ENCODE measurements at places on chromosomes 3 and 15.

DNA sequence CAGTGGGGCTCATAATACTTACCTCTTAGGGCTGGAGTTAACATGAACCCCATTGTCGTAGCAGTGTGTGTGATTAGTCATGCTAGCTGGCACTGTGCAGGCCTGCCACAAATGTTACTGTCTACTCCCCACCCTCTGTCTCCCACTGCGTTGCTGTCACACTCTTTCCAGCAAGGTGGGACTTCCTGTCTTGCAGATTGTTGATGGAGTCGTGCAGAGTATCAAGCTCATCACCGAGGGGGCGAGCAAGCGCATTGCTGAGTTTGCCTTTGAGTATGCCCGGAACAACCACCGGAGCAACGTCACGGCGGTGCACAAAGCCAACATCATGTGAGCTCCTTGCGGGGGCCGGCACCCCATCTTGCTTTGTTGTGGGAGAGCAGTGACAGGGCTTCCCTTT lies 12.9 kb downstream of the IDH3A start:
- no peak for DNase-seq

GRCh38 chr3:51382076-51382745 lies 2.9 kb upstream of the MANF start:
- no peak for DNase-seq

DNA sequence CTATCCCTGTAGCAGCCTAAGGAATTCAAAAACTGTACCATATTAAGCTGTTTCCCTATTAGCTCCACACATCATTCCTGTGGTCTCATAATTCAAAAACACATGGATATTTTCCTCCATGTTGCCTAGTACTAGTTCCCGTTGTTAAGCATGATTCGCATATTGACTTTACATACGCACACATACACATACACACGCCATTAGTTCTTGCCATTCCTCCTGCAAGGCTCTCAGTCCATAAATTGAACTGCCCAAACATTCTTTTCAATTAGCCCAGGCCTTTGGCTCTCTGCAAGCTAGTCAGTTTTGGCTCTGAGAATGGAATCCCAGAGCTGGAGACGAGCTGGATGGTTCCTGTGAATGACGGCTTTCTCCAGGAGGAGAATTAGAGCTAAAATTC lies 57.2 kb upstream of the RAD18 start:
- DNase-seq, result no peak

DNA sequence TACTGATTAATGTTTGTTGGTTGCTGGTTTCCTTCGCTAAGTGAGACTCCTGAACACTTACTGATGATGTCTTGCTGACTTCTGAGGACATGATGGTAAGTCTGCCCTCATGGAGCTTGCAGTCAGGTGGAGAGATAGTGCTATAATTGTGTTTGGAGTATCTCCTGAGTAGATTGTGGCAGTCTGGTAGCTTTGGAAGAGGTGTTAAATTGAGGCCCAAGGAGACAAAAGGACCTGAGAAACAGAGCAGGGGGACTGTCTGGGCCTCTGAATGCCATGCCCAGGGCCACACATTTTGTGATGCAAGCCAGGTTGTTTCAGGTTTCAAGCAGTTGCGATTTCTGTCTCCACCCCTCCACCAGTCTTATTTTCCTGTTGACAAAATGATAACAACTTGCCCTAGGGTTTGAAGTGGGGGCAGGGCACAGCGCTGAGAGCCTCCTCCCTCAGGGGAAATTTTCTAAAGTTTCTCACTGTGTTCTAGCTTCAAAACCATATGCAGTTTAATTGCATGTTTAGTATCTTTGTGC lies 16.7 kb downstream of the SMAD3 start:
- peak; percentile 43 for DNase-seq

DNA sequence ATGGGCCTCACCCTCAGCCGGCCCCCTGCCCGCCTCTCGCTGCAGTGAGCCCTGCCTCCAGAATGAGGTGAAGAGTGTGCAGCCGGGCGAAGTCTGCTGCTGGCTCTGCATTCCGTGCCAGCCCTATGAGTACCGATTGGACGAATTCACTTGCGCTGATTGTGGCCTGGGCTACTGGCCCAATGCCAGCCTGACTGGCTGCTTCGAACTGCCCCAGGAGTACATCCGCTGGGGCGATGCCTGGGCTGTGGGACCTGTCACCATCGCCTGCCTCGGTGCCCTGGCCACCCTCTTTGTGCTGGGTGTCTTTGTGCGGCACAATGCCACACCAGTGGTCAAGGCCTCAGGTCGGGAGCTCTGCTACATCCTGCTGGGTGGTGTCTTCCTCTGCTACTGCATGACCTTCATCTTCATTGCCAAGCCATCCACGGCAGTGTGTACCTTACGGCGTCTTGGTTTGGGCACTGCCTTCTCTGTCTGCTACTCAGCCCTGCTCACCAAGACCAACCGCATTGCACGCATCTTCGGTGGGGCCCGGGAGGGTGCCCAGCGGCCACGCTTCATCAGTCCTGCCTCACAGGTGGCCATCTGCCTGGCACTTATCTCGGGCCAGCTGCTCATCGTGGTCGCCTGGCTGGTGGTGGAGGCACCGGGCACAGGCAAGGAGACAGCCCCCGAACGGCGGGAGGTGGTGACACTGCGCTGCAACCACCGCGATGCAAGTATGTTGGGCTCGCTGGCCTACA lies 8.5 kb downstream of the GRM2 start:
- DNase-seq, result no peak

DNA sequence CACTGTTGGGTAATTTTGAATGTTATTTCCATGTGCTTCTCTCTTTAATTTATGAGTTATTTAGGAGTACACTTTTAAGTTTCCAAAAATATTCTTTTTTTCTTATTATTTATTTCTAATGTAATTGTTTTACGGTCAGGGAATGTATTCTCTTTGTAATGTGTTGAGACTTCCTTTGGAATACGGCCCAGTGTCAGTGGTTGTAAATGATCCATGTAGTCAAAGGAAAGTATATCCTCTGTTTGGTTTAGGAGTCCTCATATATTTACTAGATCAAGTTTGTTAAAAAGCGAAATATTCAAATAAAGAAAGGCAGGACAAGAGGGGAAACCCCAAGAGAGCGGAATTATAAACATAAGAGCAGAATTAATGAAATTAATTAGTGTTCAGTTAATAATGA lies 49.0 kb upstream of the ADGRG7 start:
- no peak for DNase-seq

DNA sequence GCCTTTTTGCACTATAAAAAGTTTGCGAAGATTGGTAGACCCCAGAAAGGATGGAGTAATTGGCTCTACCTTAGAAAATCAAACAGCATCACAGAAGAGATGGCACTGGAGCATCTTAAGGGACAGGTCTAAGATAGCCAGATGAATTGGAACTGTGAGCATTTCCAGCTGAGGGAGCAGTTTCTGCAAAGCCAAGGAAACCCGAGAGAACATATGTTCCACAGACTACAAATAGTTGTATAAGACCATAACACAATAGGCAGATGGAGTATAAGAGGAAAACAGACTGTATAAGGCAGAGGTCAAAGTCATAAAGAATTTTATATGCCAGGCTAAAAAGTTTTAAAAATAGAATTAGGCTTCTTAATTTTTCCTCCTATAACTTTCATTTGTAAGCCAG lies 46.0 kb downstream of the TSC22D2 start:
- DNase-seq, result no peak

- no peak for DNase-seq
These were observed 464.3 kb upstream of the RGMA start for GRCh38 chr15:93553167-93553935.

DNA sequence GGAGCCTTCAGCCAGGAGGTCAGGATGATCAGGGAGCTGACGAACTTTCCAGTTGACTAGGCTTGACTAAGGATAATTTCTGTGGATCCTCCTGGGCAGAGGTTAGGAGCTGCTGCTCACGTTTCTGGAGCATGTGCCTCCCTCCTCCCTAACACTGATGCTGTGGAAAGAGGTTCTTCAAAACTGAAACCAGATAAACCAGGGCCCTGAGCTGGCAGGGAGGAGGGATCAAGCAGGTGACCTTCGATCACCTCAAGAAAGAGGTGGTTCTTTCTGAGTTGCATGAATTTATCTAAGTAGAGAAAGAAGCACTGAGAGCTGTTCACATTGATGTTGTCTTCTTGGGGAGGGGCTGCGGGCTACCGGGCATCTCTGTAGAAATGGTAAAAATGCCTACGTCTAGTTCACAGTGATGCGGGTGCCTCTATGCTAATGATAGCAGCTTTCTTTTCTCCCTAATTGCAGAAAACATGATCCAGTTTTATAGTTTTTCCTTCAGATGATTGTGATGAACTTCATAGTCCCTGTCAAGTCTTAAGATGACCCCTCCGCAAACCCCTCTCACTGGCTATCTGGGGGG lies 332.7 kb upstream of the LRRFIP2 start:
- no peak for DNase-seq

DNA sequence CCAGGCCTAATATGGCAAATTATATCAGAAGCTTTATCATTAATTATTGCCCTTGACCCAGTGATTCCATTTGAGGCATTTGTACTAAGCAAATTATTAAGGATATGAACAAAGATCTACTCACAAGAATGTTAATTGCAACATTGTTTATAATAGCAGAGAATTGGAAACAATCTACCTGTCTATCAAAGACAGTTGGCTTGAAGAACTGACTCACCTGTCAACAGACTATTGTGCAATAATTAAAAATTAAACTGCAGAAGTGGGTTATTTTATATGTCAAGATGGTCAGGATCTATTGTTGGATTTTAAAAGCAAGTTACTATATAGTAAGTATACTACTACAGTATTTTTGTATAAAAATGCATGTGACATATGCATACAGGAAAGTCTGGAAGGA lies 6.7 kb upstream of the FETUB start:
- no peak for DNase-seq

Measured in T-helper 2 cell (primary cell).